ENCODE measurements at places on chromosomes 4 and X. TPM values are rescaled to one million over a fixed set of nuclear protein-coding genes. Genes with fewer than 3 reads are reported as not detected.
A peak's percentile ranks its signal among the peaks of the same experiment; 100 is the strongest.

- peak; percentile 57 for DNase-seq
These were observed 52.6 kb downstream of the LIMCH1 start for GRCh38 chr4:41590591-41590990.

DNA sequence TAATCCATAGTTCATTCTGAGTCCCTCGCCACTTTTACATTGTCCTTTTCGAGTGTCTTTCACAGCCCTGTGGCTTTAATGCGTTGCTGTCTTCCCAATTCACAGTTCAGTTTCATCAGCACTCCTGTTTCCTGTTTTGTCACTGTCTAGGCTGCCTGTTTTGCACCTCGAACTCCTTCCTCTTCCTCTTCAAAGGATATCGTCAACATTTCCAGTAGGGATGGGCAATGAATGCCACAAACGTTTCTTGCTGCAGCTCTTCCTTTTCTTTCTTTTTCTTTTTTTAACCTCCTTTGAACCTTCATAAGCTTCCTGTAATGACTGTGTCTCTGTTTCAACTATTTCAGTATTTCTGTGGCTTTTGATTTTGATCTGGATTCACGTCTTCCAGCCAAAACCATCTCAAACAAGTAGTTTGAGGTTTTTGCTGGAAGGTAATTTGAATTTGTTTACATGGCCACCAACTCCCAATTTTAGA lies 105.4 kb downstream of the ANXA3 start:
- no peak for DNase-seq

DNA sequence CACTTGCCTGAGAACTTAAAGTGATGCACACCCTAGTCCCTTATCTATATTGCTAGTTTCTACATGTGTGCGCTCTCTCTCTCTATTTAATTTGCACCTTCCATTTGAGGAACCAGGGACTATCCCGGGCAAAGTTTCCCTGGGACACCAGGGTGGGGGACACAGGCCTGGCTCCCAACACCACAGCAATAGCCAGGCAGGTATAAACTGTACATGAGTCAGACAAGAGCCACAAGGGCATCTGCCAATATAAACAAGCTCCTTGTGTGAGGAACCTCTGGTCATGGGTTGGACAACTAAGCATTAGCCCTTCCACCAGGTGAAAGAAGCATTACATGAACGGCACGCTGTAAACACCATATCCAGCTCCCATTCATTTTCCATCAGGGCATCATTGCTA lies 455.5 kb downstream of the STIM2 start:
- no peak for DNase-seq

DNA sequence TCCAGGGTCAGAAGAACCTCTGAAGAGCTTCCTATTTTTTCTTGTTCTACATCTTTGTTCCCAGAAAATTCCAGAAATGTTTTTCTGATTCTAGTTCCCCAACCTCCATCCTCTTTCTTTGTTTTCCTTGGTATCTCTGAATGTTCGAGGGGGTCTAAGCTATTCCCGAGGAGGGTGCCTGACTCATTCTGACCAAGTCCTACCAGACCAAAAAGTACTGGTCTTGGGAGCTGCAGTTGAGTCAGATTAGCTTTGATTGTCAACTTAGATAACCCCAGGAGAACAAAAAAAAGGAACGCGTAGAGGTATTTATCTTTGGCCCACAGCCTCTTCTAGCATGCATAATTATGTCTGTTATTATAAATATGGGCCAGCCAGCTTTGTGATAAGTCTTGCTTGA lies 12.1 kb upstream of the TENM3 start:
- DNase-seq, result no peak

DNA sequence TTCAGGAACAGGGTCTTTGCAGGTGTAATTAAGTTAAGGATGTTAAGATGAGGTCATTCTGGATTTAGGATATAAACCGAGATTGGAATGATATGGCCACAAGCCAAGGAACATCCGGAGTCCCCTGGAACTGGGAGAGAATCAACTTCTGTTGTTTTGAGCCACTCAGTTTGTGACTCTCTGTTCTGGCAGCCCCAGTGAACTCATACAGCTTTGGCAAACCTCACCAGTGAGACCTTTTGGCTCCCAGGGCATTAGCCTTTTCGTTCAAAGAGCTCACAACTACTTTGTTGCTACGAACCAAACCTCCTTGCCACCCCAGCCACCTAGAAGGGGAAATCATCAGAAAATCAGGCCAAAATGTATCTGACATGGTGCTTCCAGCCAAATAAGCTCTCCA lies 80.4 kb downstream of the MTMR1 start:
- DNase-seq, result no peak

GRCh38 chr4:3345384-3345783 lies 52.6 kb downstream of the RGS12 start:
- no peak for DNase-seq

DNA sequence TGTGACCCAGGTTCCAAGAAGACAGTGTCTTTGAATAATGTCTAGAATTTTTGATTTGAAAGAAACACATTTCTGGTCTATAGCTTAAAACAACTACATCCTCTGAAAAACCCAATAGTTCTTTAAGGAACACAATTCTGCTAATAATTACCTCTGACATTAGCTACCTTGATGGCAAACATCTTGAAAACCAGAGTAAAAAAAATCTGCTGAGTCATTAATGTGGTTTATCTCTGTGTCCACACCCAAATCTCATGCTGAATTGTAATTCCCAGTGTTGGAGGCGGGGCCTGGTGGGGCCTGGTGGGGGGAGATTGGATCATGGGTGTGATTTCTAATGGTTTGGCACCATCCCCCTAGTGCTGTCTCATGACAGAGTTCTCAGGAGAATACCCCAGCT lies 1233.8 kb downstream of the NLGN4X start:
- DNase-seq, result no peak

DNA sequence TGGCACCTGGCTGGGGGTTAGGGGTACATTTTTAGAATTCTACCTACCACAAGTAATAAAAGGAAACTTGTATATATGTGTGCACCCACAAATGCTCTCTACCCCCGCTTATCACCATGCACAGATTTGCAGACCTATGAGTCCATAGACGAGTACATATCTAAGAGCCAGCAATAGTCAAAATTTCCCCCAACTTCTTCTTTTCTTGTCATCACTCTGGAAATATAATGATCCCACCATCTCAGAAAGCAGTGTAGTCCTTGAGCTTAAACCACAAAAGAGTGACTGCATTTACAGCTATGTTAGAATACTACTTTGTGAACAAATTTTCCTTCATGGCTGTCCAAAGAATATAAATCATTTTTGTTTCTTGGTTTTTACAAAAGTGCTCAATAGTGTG lies 66.1 kb downstream of the LHFPL1 start:
- no peak for DNase-seq

DNA sequence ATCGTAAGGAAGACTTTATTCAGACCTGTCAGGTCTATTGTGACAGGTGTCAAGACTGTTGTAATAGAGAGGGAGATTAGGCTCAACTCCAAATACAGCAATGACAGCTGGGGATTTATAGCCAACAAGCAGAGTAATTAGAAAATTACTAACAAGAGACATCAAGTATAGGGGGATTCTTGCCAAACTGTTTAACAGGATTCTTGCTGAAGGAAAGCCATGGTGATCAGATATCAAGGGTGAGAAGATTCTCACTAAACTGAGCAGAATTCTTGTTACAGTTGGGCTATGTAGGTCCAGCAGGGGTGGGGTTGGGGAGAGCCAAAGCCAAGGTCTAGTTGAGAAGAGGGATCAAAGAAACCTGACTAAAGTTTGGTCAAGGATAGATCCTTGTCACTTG lies 461.0 kb upstream of the GALNT7 start:
- DNase-seq, result no peak

GRCh38 chr4:101993002-101993841 lies 202.7 kb downstream of the BANK1 start:
- peak; percentile 49 for DNase-seq

GRCh38 chr4:79413032-79413885 lies 5.2 kb upstream of the GK2 start:
- peak; percentile 10 for DNase-seq

- DNase-seq, result no peak
These were observed 1.5 kb upstream of the UGT2A3 start for GRCh38 chr4:68953056-68953596.

GRCh38 chr4:13876131-13876530 lies 248.6 kb upstream of the BOD1L1 start:
- DNase-seq, result no peak

DNA sequence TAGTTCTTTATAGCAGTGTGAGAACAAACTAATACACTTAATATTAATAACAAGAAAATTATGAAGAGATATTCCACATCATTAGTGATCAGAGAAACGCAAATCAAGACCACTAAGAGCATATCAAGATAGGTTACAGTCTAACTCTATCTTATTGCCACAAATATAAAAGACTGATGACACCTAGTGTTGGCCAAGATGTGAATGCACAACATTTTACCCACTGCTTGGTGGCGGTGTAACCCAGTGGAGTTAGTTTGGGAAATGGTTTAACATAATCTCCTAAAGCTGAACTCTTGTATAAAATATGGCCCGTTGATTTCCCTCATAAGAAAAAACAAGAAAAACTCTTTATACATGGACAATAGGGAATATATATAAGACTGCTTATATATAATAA lies 92.4 kb downstream of the SLITRK2 start:
- no peak for DNase-seq

DNA sequence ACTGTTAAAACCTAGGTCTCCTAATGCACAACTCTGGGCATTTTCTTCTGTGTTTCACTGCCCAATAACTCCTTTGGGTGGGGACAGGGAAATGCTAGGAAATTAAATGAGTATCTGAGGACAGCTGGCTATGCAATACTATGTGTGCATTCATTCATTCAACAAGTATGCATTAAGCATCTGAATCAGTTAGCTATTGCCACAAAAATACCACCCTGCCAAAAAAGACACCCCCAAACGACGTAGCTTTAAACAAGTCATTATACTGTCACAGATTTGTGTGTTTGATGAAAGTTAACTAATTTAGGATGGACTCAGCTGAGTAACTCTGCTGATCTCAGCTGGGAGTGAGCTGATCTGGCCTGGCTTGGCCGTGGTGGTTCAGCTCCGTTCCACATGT lies 29.8 kb upstream of the PTCHD1 start:
- DNase-seq, result no peak

GRCh38 chrX:48540028-48540375 lies 488 bp downstream of the TBC1D25 start:
- peak; percentile 63 for DNase-seq

- DNase-seq, result no peak
These were observed 38.9 kb downstream of the STARD8 start for GRCh38 chrX:68686097-68686977.

- no peak for DNase-seq
These were observed 184.8 kb upstream of the MTMR8 start for GRCh38 chrX:64580035-64580434.

DNA sequence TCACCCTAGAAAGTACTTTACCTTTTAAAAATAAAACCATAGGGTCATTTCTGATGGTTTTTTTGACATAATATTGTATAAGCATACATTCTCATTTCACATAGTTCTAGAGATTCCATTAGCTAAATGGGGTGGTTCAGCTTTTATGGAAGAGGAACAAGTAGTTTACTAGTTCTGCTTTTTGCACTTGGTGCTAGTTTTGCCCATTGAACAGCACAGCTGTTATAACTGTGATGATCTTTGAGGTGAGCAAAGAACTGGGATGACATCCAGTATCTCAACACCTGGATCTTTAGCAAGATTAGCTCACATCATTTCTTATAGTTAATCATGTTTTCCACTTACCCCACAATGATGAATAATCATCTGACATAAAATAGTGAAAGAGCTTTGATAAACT lies 40.9 kb downstream of the MOB1B start:
- no peak for DNase-seq

DNA sequence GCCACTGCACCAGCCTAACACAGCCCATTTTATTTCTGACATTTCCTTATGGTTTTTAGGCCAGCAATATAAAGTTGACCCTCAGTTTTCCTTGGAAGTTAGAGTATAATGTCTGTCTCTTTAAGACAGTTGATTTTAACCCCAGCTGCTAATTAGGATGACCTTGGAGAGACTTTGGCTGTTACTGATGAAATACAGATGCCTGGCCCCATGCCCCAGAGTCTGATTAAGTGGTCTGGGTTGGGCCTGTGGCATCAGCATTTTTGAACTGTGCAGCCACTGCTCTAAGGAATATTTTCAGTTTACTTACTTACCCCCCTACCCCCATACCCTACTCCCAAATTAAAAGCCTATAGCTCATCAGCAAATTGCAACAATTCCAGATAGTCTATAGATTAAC lies 85.8 kb downstream of the DCLK2 start:
- no peak for DNase-seq

DNA sequence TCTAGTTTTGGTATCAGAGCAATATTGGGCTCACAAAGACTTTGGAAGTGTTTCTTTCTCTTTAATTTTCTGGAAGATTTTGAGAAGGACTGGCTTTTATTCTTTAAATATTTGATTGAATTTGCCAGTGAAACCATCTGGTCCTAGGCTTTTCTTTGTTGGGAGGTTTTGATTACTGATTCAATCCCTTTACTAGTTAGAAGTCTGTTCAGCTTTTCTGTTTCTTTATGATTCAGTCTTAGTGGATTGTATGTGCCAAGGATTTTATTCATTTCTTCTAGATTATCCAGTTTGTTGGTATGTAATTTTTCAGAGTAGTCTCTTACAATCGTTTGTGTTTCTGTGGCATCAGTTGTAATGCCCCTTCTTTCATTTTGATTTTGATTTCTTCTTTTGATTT lies 28.6 kb downstream of the GLRB start:
- DNase-seq, result no peak

- DNase-seq, result no peak
These were observed 624.6 kb upstream of the TECRL start for GRCh38 chr4:65033899-65034298.

Gene KCND1
- 0.82 TPM for total RNA-seq

Gene PABPC4L
- total RNA-seq, result 3.7 TPM

Gene MAML3
- 18.6 TPM for total RNA-seq

Gene PRSS12
- 6.4 TPM for total RNA-seq

Gene CYSLTR1
- 2.6 TPM for total RNA-seq

Gene RGN
- total RNA-seq, result 7.0 TPM

Gene TEX13A
- total RNA-seq, result not detected

Gene IL3RA
- total RNA-seq, result 2.4 TPM

Gene ETFDH
- 24.1 TPM for total RNA-seq

Gene MEPE
- not detected for total RNA-seq

Gene ZRSR2
- 6.4 TPM for total RNA-seq

Gene P2RY10
- total RNA-seq, result not detected

Gene USP11
- total RNA-seq, result 81.1 TPM

Gene TLR10
- 1.2 TPM for total RNA-seq

Gene PTPN13
- 57.8 TPM for total RNA-seq

Gene VCX
- not detected for total RNA-seq

Gene DCLK2
- total RNA-seq, result 145 TPM
